ENCODE measurements at places on chromosomes 2 and 18.

DNA sequence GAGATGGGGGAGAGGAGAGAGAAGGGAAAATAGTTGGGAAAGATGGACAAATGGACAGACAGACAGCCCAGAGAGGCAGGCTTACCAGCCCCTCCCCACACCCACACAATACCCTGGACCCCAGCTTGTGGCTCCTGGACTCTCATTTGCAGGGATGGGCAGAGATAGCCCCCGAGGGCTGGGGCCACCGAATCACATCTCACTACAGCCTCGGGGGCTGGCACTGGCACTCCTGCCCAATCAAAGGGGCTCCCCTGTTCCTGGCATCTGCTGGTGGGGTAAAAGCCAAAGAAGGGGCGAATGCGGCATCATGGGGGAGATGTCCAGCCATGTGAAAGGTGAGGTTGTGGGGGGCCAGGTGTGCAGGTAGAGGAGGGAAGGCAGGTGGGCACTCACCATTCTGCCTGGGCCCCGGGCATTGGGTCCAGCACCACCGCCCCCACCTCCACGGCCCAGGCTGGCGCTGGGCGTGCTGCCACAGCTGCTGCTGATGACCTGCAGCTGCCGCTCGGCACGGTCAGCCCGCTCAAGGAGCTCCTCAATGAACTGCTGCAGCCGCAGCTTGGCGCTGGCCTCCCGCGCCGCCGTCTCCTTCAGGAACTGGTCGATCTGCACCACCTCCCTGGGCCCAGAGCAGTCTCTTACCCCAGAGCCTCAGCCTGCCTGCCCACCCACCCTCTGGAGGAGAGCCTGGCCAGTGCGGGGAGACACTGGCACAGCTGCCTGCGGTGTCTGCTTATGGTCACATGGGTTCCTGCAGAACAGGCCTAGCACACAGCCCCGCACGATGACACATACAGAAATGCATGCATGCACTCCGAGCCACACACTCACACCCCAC, 18.0 kb downstream of the FBXO41 start:
- DNase-seq: no peak

DNA sequence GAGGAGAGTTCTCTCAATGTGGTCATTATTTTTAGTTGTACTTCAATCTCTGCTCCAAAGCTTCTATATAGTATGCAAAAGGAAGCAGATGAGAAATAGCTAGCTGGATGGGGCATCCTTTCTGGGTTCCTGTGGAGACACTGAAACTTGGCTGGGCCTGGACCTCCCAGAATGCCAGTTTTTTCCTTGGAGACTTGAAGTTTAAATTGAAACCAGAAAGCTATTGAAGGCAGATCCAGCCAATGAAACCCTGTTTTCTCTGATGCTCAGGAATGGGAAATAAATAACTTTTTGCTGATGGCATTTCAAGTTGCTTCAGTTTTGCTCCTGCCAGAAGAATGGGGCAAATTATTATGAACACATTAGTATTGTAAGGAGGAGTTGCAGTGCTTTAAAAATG, 2.9 kb downstream of the SETBP1 start:
- DNase-seq: no peak

GRCh38 chr2:28436525-28437051, 43.9 kb downstream of the FOSL2 start:
- DNase-seq: no peak

- DNase-seq: no peak
These were observed 576.3 kb upstream of the CNTNAP5 start for GRCh38 chr2:123448801-123449200.

- no peak for DNase-seq
These were observed 106.1 kb upstream of the PPP1CB start for GRCh38 chr2:28645553-28645952.

DNA sequence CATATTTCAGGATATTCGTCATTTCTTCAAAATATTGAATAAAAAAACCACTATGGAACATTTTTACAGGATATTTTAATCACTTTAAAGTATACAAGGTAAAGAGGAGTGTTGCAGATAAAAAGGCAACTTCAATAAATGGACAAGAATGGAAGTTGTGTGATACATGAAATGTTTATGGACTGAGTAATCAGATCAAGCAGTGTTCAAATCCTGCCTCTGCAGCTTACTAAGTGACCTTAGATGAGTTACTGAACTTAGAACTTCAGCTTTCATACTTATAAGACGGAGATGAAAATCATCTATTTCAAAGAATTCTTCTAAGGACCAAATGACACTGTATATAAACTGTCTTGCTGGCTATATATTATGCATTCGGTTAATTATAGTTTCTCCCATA, 87.2 kb downstream of the LNPK start:
- DNase-seq: no peak

DNA sequence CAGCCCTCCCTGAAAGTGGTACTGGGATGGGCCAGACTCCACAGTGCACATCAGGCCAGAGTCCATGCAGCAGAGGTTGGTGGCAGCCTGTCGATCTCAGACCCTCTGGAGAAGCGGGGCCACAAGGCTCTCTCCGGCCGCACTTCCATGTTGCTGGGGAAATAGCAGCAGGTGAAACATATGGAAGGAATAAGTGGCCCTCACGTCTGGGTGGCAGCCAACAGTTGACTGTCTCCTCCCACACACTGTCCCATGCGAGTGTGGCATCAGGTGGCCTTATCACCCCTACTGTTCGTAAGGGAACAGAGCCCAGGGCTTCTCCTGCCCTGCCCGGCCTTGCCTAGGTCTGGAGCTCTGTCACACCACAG, 58.1 kb upstream of the FOSL2 start:
- no peak for DNase-seq

GRCh38 chr2:223545830-223546229, 56.3 kb downstream of the SCG2 start:
- DNase-seq: no peak

DNA sequence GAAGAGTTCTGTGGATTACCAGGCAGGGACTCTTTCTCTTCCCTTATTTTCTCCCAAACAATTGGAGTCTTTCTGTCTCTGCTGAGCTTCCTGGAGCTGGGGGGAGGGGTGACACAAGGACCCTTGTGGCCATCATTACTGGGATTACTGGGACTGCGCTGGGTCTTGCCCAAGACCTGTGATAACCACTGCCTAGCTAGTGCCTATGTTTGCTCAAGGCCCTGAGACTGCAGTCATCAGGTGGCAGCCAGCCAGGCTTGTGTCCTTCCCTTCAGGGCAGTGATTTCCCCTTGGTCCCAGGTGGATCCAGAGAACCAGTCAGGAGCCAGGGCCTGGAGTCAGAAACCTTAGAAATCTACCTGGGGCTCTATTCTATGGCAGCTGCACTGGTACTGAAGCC, 355.6 kb downstream of the PARD3B start:
- no peak for DNase-seq

DNA sequence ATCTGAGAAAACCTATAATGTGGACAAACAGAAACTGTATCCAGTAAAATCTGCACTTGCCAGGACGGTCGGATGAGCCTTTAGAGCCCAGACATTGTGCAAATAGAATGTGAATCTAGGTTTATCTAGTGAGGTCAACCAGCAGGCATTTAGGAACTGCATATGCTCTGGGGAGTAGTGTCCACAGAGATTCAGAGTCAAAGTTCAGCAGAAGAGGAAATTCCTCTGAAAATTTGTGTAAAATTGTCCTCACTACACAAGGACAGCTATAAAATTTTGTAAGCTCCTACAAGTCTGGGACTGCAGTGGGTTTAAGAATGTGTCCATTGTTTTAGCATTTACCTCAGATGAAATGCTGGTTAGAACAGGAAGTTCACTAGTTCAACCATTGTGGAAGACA, 9.8 kb upstream of the NDUFV2 start:
- DNase-seq: no peak

GRCh38 chr2:193276560-193276959, 1081.8 kb upstream of the TMEFF2 start:
- no peak for DNase-seq

DNA sequence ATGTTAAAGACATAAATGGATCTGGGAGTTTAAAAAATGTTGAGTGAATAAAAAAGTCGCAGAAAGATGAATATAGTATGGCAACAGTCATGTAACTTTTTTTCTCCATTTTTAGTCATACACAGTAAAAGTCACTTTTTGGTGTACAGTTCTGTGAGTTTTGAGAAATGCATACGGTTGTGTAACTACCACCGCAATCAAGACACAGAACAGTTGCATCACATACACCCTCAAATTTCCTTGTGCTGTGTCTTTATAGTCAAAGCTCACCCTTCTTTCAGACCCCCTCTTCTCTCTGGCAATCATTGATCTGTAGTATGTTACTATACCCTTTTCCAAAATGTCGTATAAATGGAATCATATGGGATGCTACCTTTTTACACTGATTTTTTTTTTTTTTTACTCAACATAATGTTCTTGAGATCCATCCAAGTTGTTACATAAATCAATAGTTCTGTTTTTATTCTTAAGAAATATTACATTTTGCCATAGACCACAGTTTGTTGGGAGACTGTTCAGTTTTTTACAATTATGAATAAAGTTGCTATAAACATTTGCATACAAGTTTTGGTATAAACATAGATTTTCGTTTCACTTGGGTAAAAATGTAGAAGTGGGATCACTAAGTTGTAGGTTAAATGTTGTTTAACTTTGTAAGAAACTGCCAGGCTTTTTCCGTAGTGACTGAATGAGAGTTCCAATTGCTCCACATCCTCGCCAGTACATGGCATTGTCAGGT, 35.4 kb upstream of the AGFG1 start:
- no peak for DNase-seq

DNA sequence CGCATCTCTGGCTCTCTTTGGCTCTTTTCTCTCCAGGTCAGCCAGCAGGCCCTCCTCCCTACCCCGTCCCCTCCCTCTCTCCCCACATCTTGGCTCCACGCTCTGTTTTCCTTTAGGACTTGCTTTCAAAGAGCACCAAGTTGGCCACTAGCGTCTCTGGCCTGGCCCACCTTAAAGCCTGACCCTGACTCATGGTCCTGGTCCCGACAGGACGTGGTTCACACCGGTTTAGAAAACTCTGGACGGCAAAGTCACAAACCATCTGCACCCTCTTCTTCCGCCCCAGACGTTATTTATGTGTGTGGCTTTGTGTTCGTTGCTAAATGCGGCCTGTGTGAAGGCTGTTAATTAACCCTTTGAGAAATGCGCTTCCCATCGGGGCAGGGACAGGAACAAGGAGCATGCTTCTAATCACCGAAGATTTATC, 169.0 kb upstream of the HAAO start:
- no peak for DNase-seq

GRCh38 chr18:13433685-13434084, 215.1 kb downstream of the LDLRAD4 start:
- DNase-seq: no peak

- DNase-seq: no peak
These were observed 8.4 kb downstream of the NCAPH start for GRCh38 chr2:96344011-96344410.

- no peak for DNase-seq
These were observed 7.8 kb upstream of the GPR55 start for GRCh38 chr2:230932556-230933511.

DNA sequence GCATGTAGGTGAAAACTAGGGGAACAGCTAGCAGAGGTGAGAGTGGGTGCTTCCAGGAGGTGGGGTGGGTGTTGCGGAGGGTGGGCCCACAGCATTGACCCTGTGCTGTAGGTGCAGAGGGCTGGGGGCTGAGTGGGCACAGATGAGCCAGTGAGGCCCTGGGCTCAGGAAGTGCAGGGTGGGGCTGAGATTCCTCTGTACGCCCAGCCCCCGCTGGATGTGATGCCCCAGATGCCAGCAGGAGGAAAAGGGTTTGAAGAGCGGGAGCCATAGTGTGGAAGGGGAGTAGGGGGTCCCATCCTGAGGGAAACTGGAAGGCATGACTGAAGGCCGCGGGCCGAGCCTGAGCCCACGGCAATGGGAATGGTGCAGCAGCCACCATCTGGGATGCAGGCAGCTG, 14.1 kb upstream of the OTOS start:
- DNase-seq: no peak

DNA sequence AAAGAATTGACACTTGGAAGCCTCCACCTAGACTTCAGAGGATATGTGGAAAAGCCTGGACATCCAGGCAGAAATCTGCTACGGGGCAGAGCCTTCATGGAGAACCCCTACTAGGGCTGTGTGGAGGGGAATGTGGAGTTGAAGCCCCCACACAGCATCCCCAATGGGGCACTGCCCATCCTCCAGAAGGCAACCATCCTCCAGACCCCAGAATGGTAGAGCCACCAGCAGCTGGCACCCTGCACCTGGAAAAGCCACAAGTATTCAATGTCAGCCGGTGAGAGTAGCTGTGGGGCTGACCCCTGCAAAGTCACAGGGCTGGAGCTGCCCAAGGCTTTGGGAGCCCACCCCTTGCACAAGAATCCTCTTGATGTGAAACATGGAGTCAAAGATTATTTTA, 53.6 kb upstream of the SNTG2 start:
- DNase-seq: no peak

DNA sequence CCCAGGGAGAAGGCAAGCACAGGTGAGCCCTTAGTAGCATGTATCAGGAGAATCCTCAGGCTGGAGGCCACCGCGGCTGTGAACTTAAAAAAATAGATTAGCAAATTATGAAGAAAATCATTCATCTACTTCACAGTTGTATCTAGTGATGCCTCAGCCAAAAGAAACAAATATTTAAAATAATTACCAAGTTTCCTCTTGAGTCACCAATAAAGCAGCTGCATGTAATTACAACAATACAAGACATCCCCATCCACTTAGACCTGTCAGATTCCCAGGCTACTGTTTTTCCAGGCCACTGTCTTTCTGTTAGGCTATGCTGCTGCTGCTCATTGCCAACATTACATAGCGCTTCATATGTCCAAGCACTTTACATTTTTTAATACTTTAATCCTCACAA, 54.6 kb upstream of the PHLPP1 start:
- no peak for DNase-seq

DNA sequence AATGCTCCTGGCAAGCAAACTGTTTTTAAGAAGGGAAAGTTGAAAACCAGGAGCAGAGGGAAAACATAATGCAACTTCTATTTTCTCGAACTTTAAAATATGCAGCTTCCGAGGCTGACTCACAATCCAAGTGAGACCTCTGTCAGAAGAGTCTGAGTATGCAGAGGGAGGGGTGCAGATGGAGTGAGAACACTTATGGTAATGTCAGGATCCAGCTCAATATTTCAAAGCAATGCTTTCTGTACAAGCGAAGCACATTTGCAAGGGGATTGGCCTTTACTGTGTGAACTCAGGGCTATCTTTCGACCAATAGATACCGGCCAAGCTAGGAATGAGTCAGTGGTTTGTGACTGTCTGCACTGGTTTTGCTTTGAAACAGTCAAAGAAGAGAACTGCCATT, 242.7 kb downstream of the CNTNAP5 start:
- no peak for DNase-seq

- no peak for DNase-seq
These were observed 439.5 kb downstream of the MEIS1 start for GRCh38 chr2:66874411-66874810.

DNA sequence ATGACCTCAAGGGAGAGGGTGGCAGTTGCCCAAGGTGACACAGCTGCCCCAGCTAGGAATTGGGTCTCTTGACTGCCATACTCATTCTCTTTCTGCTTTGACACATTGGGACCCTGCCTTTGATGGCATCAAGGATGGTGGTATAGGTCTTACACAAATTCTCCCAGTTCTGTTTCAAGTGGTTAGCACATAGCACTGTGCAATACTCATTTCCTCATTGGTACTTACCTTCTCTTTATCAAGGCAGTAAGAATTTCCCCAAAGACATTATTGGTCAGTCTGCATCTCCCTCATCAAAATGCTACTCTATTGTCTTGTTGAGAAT, 35.9 kb upstream of the CCDC93 start:
- no peak for DNase-seq
